ENCODE measurements at places on chromosomes 13 and 19.

DNA sequence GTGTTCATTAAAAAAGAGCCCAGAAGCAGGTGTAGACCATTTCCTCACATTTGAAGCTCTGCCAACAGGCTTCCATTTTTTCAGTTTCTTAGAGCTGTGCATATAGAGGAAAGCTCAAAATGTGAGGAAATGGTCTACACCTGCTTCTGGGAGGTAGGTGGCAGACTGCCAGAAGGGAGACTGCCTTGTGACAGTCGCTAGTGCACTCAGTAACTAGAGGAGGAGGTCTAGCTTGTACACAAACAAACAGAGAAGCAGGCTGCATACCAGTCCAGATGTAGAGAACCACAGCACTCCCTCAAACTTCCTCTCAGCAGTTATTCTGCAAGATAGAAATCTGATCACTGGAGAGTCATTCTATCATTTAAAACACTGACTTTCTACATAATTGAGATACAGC, 800.2 kb downstream of the EFNB2 start:
- no peak for DNase-seq

GRCh38 chr19:31297991-31298390, 51.2 kb downstream of the TSHZ3 start:
- DNase-seq = no peak

GRCh38 chr19:41371541-41371940, 4.8 kb upstream of the TMEM91 start:
- DNase-seq = no peak

GRCh38 chr19:39641773-39642172, 13.9 kb upstream of the LGALS16 start:
- no peak for DNase-seq

DNA sequence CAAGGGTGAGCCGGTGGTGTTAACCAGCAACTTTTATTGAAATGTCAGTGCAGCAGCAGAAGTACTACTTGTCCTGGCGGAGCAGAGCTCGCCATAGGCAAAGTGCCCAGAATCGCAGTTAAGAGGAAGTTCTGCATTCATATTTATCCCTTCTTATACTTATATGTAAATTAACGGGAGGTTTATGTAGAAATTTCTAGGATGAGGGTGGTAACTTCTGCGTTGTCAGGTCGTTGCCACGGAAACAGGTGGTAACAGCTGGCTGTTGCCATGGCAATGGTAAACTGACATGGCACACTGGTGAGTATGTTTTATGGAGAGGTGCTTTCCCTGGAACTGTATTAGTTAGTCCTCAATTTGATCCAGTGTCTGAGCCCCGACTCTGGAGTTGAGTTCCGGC, 2494.9 kb upstream of the PCDH20 start:
- DNase-seq = no peak

GRCh38 chr19:2270157-2270422, 11.9 kb downstream of the PEAK3 start:
- no peak for DNase-seq

All from stimulated activated CD4-positive, alpha-beta T cell treated with anti-CD3 and anti-CD28 coated beads, Interleukin-1b, Interleukin-23, amount 100 ng/mL, for 1 hour (primary cell).